ENCODE measurements at places on chromosomes 12 and 14.

DNA sequence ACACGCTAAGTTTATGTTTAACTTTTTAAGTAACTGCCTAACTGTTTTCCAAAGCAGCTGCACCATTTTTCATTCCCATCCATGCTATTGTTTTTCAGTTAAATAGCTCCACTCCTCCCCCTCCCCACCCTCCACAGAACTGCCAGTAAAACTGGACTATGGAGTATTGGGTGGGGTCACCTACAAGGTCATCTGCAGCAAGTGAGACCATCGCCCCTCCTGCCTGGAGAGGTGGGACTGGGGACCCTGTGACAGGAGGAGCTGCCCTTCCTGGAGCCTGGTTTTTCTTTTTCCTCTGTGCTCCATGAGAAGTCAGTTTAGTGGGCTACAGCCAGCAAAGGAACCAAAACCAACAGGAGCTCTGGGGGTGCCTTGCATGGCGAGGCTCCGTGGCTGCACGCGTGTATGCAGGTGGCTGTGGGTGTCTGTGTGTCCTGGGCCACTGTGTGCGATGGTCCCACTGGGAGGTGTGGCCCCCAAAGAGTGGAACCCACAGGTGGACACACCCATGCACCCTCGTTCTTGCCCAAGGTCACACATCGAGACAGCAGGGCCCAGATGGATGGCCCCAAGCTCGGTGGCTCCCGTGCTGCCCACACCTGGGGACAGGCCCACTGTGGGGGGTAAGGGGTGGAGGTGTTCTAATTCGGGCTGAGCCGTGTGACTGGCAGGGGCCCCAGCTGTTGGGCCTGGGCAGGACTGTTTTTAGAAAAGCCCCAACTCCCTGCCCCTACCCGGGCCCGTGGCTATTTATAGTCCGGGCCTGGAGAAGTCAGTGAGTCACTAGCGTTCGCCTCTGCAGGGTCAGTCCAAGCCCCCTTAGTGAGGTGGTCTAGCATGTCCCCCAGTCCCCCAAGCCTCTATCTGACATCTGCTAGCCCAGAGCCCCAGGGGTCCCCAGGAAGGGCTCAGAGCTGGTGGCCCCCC, 2.3 kb upstream of the ADSS1 start:
- DNase-seq: peak; percentile 40

GRCh38 chr12:65170209-65170881, 962 bp downstream of the LEMD3 start:
- DNase-seq: peak; percentile 29

DNA sequence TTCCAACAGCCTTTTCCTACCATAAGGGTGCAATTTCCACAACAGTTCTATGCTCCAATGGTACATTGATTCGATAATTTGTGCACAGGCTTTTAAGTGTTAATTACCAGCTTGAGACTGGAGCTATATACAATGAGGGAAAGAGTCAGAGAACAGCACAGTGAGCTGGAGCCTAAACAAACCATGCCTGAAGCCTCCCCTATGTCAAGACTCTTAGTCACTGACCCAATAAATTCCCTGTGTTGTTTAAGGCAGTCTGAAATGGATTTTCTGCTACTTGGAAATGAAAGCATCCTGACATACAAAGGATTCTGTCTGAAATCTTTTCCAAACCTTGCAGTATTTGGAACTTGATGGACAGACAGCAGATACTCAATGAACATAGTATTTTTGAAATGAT, 149.0 kb downstream of the EFCAB11 start:
- DNase-seq: no peak

DNA sequence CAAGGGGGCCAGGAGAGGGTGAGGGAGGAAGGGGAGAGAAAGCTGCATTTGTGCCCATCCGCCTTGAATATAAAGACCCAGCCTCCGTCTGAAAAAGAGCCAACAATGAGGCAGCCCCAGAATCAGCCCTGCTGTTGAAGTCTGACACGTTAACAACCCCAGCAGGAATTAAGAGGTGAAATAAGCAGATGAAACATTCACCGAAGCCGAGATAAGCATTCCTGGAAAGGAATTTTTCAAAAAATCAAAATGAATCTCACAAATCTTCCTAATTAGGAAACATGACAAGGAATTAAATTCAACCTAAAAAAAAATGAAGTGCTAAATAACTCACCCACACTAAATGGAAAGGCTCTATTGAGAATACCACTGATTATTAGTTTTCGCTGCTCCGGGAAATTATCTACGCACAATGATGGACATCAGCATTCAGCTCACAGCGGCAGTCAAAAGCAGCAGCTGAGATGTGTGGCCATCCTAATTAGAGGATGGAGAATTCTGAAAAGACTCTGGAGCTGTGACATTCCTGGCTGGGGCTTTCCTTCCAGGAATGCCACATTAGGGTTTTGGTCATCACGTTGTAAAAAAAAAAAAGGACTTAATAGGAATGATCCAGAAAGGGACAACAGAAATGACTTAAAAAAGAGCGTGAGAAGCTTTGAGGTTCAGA, 8.2 kb upstream of the PARP11 start:
- DNase-seq: no peak

DNA sequence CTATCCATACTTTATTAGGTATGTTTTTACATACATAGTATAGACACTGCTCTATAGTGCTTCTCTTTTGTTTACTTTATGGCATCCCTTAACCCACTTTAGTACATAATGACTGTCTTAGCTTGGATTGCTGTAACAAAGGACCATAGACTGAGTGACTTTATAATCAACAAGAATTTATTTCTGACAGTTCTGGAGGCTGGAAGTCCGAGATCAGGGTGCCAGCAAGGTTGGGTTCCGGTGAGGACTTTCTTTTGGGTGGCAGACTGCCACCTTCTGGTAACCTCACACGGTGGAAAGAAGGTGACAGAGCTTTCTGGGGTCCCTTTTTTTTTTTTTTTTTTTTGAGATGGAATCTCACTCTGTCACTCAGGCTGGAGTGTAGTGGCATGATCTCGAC, 48.6 kb upstream of the PPM1H start:
- DNase-seq: no peak

GRCh38 chr12:116076399-116076798, 201.1 kb downstream of the MED13L start:
- DNase-seq: no peak

GRCh38 chr12:118359541-118359915, 13.2 kb downstream of the TAOK3 start:
- peak; percentile 60 for DNase-seq

DNA sequence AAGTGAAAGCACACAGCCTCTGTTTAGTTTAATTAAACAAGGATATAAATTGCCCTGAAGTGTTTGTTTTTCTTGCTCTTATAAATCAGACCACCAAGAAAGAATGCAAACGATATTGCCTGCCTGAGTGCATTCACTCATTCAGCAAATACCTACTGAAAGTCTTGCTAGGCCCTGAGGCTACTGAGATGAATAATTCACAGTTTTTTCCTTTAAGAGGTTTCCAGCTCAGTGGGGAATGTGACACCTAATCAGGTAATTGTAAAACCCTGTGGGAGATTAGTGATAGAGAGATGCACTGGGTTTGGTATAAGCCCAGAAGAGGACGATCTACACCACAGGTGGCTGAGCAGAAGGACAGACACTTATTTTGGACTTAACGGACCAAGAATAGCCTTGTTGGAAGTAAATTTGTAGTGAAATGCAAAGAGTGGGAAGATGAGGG, 151.4 kb downstream of the SLC35F4 start:
- no peak for DNase-seq

GRCh38 chr12:2752676-2753371, 41.9 kb upstream of the FKBP4 start:
- peak; percentile 47 for DNase-seq

- no peak for DNase-seq
Observed at GRCh38 chr14:67940486-67941455, 121.2 kb downstream of the RAD51B start.

DNA sequence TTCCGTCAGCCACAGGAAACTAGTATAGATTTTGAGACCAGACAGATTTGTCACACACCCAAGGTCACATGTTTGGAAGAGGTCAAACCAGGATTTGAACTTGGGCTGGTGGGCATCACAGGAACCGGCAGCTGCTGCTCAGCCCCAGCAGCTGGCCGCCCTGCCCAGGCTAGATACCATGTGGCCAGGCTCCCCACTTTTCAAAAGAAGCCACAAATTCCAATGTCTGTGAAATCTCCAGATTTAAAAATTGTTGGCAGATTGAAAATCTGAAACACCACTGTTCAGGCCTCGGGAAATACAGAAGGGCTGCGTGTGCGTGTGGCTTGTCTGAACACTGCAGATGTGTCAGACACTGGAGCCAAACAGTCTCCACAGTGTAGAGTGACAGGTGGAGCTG, 30.4 kb downstream of the MMAB start:
- no peak for DNase-seq

GRCh38 chr14:54747616-54748015, 155.0 kb downstream of the GCH1 start:
- no peak for DNase-seq

GRCh38 chr12:95208678-95209077, 8.6 kb downstream of the FGD6 start:
- DNase-seq: no peak

GRCh38 chr14:70416338-70416724, 559 bp downstream of the SYNJ2BP start:
- no peak for DNase-seq

DNA sequence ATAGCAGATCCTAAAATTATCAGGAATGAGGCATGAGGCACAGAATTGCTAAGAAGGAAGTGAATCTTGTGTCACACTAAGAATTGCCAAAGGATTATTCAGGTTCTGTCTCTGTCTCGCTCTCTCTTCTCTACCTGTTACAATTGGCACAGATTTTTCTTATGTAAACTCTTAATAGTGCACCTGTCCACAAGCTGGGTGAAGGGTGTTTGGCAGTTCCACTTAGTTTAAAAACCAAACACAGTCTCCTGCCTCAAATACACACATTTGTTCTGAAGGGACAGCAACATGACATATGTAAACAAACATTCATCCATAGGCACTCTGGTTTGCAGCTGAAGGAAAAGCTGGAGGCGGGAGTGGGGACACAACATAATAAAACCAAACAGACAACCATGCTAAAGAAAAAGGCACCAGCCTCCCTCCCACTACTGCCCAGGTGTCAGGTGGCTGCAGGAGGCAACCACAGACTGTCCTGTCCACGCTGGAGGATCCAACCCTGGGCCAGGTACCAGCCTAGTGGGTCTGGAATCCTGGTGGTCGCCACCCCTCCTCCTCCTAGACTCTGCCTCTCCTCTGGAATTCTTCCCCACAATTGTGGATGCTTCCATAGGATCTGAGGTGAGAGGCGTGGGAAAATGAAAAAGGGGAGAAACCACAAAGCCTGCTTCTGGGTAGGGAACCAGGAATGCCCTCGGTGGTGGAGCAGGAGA, 81.2 kb downstream of the TMEM260 start:
- no peak for DNase-seq

GRCh38 chr12:53798575-53798974, 46.8 kb upstream of the CISTR start:
- no peak for DNase-seq

DNA sequence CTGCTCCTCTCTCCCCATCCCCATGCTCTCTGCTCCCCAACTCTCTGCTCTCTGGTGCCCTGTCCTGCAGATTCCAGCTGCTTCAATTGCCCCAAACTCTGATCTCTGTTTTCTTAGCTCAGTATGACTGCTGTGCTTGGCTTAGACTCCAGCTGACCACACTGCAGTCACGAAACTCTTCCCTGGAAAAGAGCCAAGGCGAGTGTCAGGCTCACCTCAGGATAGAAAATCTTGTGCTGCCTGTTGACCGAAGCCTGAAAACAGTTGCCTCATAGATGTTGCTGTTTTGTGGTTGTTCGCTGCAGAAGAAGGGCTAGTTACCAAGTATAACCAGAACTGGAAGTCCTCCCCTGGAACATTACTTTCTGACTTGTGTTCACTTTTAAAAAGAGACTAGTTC, 6.7 kb upstream of the STON2 start:
- DNase-seq: peak; percentile 69

- peak; percentile 49 for DNase-seq
Observed at GRCh38 chr12:55708695-55709233, 1.1 kb upstream of the ITGA7 start.

- no peak for DNase-seq
Observed at GRCh38 chr12:113154351-113154973, 4.9 kb downstream of the CFAP73 start.

DNA sequence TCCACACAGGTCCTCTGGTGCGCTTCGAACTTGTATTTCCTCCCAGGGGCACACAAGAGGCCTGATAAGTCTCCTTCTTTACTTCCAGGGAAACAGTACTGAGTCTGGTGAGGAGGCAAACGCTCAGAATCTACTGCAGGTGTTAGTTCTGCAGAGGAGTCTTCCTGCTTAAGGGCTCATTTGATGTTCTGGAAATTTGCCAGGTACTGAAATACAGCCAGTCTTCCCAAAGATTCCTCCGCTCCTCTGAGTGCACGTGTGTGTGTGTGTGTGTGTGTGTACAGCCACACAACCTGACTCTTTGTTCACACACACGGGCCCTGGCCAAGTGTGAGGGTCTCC, 92.0 kb downstream of the FBXL14 start:
- no peak for DNase-seq

GRCh38 chr12:89999699-90000505, 291.3 kb upstream of the ATP2B1 start:
- no peak for DNase-seq

DNA sequence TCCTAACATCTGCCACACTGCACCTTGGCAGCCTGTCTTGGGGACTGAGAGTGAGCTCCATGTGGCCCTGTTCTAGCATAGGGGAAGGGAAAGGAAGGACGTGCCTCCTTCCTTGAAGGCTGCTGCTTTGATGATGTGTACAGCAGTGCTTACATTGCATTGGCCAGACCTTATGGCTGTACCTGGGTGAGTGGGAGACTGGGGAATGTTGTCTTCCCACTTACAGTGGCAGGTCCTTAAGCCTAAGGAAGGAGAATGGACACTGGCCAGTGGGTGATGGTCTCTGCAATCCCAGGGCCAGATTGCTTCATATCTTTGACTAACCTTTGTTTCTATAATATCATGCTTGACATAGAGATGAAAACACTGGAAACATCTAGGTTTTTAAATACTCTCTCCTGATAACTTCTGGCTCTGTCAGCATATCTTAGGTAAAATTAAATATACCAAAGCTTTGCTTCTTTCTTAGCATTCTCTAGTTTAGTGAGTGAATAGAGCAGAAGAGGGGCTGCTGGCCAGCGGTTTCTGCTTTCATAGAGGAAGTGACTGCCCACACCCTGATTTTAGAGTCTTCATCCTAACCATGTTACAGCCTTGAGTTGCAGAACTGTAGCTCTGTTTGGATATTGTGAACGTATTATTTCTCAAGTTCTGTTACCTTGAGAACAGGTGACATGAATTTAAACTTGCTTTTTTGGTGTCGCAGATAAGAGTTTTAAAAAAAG, 27.2 kb downstream of the KLC1 start:
- peak; percentile 65 for DNase-seq

- DNase-seq: no peak
Observed at GRCh38 chr12:45532113-45532512, 197.4 kb upstream of the ARID2 start.

GRCh38 chr12:118315821-118316220, 56.9 kb downstream of the TAOK3 start:
- DNase-seq: no peak

GRCh38 chr12:72777806-72778205, 505.6 kb downstream of the TRHDE start:
- no peak for DNase-seq

- no peak for DNase-seq
Observed at GRCh38 chr12:50614167-50614759, 109.5 kb downstream of the DIP2B start.

GRCh38 chr12:104566244-104566993, 109.7 kb downstream of the CHST11 start:
- peak; percentile 14 for DNase-seq

GRCh38 chr14:54909817-54910558, 7.4 kb upstream of the GCH1 start:
- DNase-seq: peak; percentile 54
